ENCODE measurements at places on chromosomes 6 and 20. TPM values are rescaled to one million over a fixed set of nuclear protein-coding genes. Genes with fewer than 3 reads are reported as not detected.

DNA sequence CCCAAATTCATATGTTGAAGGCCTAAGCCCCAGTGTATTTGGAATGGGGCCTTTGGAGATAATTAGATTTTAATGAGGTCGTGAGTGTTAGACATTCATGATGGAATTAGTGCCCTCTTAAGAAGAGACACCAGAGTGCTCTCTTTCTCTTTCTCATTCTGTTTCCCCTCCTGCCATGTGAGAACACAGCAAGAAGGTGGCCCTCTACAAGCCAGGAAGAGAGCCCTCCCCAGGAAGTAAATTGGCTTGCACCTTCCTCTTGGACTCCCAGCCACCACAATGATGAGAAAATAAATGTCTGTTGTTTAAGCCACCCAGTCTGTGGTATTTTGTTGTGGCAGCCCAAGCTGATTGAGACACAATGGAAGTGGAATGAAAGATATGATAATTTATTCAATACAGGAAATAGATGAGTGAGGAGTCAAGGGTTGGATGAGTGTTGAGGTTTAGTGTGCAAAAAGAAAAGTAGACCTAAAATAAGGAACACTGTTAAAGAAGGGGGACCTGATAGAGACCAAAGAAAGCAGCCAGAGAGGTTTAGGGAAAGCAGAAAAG is 25.9 kb upstream of the ATXN1 start:
- H3K27ac ChIP-seq = no peak overlapping the region
- DNase-seq = no peak
- no peaks in the 10 kb centered on the region for H3K27me3 ChIP-seq
- no peaks in the 10 kb centered on the region for H3K36me3 ChIP-seq
- no peaks in the 10 kb centered on the region for H3K4me1 ChIP-seq
- H3K4me3 ChIP-seq = no peak overlapping the region

GRCh38 chr20:54208548-54209176 is 775 bp downstream of the PFDN4 start:
- H3K27ac ChIP-seq = peak overlapping the region; percentile 98
- H3K4me3 ChIP-seq = peak overlapping the region; percentile 74
- H3K36me3 ChIP-seq = no peaks in the 10 kb centered on the region
- DNase-seq = no peak

GRCh38 chr20:17223553-17223952 is 3.3 kb upstream of the PCSK2 start:
- H3K36me3 ChIP-seq = no peaks in the 10 kb centered on the region
- no peak for DNase-seq
- no peak overlapping the region for H3K4me3 ChIP-seq
- H3K4me1 ChIP-seq = peaks cover 5% of the 10 kb centered on the region
- no peaks in the 10 kb centered on the region for H3K27me3 ChIP-seq

DNA sequence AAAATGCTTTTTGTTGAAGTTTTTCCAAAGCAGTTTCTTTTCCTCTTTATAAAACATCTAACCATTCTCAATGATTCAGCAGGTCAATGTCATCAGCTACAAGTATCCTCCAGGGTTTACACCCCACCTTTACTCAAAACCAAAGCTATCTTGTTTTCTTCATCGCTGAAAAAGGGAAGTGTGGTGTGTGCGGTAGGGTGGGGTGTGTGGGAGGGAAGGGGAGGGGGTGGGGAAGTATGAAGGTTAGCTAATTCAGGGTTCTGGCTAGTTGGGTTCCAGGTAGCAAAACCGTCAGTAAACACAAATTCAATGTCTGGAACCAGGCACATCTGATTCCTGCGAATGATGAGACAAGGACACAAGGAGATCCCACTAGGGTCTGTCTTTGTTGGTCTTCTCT is 189.6 kb downstream of the GJA10 start:
- H3K27me3 ChIP-seq = no peaks in the 10 kb centered on the region
- no peak for DNase-seq
- H3K36me3 ChIP-seq = no peaks in the 10 kb centered on the region
- H3K4me1 ChIP-seq = no peaks in the 10 kb centered on the region
- H3K27ac ChIP-seq = no peak overlapping the region
- H3K4me3 ChIP-seq = no peak overlapping the region

GRCh38 chr6:19755181-19755580 is 82.0 kb upstream of the ID4 start:
- no peaks in the 10 kb centered on the region for H3K4me1 ChIP-seq
- H3K27me3 ChIP-seq = no peaks in the 10 kb centered on the region
- H3K36me3 ChIP-seq = no peaks in the 10 kb centered on the region
- H3K4me3 ChIP-seq = no peak overlapping the region

GRCh38 chr20:22575087-22575721 is 9.2 kb downstream of the FOXA2 start:
- H3K36me3 ChIP-seq = no peaks in the 10 kb centered on the region
- H3K4me3 ChIP-seq = no peak overlapping the region
- no peak for DNase-seq
- H3K4me1 ChIP-seq = no peaks in the 10 kb centered on the region
- H3K27ac ChIP-seq = no peak overlapping the region

- no peak overlapping the region for H3K4me3 ChIP-seq
- no peak for DNase-seq
- no peak overlapping the region for H3K27ac ChIP-seq
- H3K4me1 ChIP-seq = no peaks in the 10 kb centered on the region
- no peaks in the 10 kb centered on the region for H3K27me3 ChIP-seq
These were observed 54.8 kb downstream of the SNX9 start for GRCh38 chr6:157877573-157878438.

GRCh38 chr6:137769797-137770362 is 97.2 kb upstream of the TNFAIP3 start:
- no peak for DNase-seq
- H3K4me3 ChIP-seq = no peak overlapping the region

- H3K27me3 ChIP-seq = no peaks in the 10 kb centered on the region
- DNase-seq = no peak
- no peaks in the 10 kb centered on the region for H3K36me3 ChIP-seq
- H3K27ac ChIP-seq = no peak overlapping the region
- no peak overlapping the region for H3K4me3 ChIP-seq
These were observed 65.8 kb downstream of the ADGRG6 start for GRCh38 chr6:142367501-142368018.

DNA sequence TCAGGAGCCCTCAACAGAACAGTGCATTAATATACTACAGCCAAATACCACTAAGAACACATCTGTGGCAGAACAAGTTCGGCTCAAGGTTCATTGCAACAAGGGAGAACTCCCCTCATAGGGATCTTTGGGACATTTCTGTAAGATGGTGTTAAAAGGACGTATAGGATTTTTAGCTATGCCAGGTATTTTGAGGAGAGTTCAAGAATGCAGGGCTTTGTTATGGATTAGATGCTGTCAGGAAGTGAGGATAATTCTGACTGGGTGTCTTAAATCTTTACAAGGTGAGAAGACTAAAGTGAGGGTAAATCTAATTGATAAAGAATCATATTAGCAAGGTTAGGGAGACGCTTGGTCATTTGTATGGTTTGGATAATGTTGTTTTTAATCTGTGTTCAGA is 83.7 kb upstream of the AHI1 start:
- no peaks in the 10 kb centered on the region for H3K27me3 ChIP-seq
- H3K36me3 ChIP-seq = no peaks in the 10 kb centered on the region

DNA sequence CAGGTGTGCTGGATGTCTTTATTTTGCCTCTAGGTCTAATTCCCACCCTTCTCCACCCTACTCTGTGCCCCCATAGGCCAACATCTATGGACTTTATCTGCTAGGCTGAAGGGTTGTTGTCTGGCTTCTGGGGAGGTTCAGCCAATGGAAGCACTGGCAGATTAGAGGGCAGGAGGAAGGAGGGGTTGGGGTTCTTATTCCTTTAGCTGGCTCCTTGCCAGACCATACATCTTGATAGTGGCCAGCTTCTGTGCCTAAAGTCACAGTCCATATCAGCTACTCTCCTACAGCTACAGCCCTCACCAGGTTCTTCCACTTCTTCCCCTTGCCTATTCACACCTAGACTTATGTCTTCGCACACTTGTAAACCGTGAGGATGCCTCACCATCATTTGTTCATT is 41.1 kb downstream of the ROS1 start:
- no peak for DNase-seq
- no peak overlapping the region for H3K4me3 ChIP-seq
- no peaks in the 10 kb centered on the region for H3K4me1 ChIP-seq
- no peaks in the 10 kb centered on the region for H3K27me3 ChIP-seq
- no peaks in the 10 kb centered on the region for H3K36me3 ChIP-seq
- H3K27ac ChIP-seq = no peak overlapping the region

DNA sequence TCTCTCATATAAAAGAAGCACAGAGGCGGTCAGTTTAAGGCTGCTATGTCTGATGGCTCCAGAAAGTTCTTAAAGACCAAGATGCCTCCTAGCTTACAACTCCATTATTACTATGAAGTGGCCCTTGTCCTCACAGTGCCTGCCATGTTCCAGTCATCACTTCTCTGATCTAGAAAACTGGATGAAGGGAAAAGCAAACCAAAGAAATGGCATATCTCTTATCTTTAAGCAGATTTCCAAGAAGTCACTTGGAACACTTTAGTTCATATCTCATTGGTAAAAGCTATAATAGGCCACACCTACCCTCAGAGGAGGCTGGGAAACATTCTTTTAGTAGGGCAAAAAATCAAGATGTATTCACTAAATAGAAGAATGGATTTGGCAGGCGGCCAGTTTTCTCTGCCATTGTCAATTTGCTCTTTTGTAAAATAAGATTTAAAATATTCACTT is 289.6 kb downstream of the TBC1D7 start:
- no peaks in the 10 kb centered on the region for H3K4me1 ChIP-seq
- H3K36me3 ChIP-seq = no peaks in the 10 kb centered on the region
- H3K27me3 ChIP-seq = no peaks in the 10 kb centered on the region
- no peak overlapping the region for H3K27ac ChIP-seq
- DNase-seq = no peak

- no peak overlapping the region for H3K4me3 ChIP-seq
- no peaks in the 10 kb centered on the region for H3K27me3 ChIP-seq
- no peak for DNase-seq
These were observed 50.6 kb downstream of the LAMA4 start for GRCh38 chr6:112203577-112204349.

BAG2 gene
- total RNA-seq = 13.6 TPM

REPS1 gene
- total RNA-seq = 55.2 TPM

TSPO2 gene
- not detected for total RNA-seq

CDH26 gene
- 0.57 TPM for total RNA-seq

RHAG gene
- total RNA-seq = not detected
